ENCODE measurements at places on chromosomes 4 and X. TPM values are rescaled to one million over a fixed set of nuclear protein-coding genes. Genes with fewer than 3 reads are reported as not detected.

DNA sequence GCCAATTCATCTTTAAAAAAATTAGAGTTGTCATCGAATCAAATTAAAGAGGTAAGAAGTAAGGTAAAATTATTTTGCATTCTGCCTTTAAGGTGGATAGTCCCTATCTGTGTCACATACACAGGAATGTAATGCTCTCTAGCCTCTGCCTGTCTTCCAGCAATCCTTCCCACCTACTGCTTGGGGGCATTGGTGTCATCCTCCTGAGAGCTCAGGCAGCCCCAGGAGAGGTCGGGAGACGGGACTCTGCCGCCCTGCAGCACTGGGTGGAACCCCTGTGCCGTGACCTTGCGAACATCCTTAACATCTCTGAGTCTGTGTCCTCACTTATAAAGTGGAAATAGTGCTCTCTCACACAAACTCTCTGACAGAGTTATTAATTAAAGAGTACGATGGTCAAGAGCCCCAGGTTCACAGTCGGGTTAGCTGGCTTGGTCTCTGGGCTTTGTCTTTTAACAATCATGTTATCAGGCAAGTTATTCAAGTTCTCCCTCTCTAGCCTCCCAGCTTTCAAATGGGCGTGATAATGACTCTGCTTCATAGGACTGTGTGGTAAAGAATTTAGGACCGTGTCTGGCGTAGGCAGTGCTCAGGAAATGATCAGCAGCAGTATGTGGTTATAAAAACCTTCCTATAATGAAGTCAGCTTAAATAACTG lies 10.2 kb downstream of the TLR3 start:
- DNase-seq = no peak

GRCh38 chrX:48937054-48937907 lies 18.5 kb upstream of the PIM2 start:
- peak; percentile 37 for DNase-seq

DNA sequence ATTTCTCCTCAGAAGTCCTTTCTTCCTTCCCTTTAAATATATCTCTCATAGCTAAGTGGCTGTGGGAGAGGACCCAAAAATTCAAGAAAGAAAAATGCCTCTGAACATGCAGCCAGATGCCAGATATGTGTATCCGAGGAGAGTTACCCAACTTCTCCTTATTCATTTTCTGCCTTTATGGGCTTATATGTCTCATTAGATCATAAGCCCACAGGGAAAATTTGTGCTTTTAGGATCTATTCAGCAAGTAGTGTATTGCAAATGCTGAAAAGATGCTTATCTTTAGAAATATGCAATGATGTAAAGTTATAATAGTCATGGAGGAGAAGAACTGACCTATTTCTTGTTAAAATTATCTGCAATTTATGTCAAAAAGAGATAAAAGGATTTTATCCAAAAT lies 371.8 kb upstream of the NOCT start:
- no peak for DNase-seq

The COL4A5 gene
- 12.7 TPM for polyA plus RNA-seq

The IL1RAPL1 gene
- 0.59 TPM for polyA plus RNA-seq

- DNase-seq = no peak
Observed at GRCh38 chr4:141102367-141102766, 30.9 kb downstream of the RNF150 start.

DNA sequence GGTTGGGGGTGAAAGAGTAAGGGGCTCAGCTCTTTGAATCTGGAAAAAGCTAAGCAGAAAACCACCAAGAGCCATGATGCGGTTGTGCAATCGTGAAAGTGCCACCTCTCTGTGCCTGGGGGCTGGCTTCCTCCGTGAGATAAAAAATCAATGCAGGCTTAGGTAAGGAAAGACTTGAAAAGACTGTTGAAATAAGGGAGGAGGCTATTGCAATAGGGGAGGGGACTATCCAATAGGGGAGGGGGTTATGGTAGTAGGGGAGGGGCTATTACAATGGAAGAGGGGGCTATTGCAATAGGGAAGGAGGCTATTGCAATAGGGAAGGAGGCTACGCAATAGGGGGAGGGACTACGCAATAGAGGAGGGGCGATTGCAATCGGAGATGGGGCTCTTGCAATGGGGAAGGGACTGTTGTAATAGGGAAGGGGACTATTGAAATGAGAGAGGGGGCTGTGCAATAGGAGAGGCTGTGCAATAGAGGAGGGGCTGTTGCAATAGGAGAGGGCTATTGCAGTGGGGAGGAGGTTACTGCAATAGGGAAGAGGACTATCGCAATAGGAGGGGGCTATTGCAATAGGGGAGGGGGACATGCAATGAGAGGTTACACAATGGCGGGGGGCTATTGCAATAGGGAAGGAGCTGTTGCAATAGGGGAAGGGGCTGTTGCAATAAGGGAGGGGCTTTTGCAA lies 162.3 kb upstream of the PSAPL1 start:
- no peak for DNase-seq

The ADH7 gene
- polyA plus RNA-seq = not detected

- DNase-seq = no peak
Observed at GRCh38 chrX:101668143-101668542, 8.5 kb upstream of the ARMCX2 start.

DNA sequence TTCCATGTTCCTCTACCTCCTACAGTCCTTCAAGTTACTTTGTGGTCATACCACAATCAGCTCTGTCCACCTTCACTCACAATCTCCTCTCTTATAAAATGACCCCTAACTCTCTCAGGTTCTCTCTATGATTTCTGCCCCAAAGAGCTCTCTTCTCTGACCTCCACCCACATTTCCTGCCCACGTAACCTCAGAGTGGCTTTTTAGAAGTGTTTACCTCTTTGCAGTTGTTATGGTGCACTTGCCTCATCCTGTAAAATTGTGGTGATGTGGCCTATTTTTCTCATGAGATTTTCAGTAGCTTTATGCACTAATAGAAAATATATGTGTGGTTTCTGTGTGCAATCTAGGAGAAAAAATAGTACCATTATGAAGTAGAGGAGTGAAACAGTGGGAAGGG lies 215.8 kb downstream of the PACRGL start:
- no peak for DNase-seq

DNA sequence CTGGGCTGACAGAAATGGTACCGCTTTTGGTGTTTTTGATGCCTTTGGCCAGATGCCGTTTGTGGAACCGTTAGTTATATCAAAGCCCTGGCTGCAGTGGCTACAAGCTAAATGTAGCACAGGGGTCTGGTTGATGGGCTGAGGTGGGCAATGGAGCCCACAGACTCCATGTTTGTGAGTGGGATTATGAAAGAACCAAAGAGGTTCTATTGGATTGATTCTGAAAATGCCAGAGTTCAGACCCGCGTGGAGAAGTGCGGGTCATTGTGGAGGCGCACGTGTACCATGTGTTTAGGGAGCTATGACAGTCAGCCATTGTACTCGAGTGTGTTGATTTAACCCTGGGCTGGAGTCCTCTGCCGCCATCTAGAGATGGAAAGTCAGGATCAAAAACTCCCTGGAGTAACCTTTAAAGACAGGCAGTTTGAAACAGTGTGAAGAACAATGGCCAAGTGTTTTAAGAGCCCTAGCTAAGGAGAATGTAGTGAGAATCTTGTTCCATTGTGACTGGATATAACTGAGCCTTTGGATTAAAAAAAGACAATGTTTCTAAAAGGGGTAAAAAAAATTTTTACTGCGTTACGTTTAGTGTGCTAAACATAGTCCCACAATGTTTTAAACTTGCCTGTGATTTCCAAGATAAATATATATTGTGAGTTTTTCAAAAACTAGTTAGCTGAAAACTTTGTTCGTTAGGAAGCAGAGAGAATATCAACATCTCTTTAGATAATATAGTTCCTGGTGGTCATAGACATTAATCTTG lies 12.7 kb downstream of the ART3 start:
- no peak for DNase-seq

The RIPPLY1 gene
- polyA plus RNA-seq = 0.07 TPM

DNA sequence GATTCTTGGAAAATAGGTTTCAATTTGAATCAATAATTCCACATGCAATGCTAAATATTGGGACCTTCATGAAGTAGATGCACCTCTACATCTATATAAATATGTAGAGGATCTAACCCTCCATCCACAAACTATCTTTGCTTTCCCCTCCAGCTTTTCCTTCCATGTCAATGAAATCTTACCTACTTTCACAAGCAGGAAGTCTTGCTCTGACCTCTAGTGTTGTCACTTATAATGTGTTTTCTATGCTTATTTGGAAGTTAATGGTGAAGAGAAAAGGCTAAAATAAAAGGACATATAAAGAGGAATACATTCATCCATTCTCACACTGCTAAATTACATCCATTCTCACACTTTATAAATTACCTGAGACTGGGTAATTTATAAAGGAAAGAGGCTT lies 472.7 kb upstream of the DIAPH2 start:
- no peak for DNase-seq

DNA sequence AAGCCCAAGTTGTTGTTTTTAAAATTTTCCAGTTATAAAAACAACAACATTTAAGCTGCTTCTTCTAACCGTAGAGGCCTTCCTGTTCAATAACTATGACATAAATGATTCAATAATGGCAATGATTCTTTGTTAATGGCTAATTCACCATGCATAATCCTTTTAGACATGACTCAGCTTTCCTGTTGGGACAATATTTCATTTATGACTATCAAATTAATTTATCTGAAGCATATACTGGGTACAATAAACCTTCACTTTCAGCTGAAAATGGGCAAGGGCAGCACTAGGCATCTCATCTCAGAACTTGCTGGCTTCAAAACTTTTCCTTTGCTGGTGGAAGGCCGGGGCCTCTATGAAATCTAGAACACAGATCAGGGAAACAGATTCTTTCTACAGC lies 38.9 kb downstream of the TBC1D9 start:
- DNase-seq = no peak

The PPEF2 gene
- polyA plus RNA-seq = not detected

DNA sequence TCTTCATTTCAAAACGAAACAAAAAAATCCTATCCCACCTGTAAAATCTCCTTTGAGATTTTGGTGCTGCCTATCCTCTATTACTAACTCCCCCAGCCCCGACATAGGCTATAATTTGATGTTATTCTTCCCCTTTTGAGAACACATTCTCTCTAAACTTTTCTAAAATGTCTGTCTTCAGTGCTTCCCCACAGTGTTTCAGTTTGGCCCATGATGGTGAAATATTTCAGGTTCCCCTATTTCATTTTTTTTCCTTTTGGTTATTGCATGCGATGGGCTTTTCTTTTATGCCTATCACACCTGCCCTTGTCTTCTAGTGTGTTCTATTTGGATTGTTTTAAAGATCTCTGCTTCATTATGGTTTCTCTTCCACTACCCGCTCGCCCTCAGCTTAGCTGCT lies 14.7 kb downstream of the BCORL1 start:
- DNase-seq = no peak

- no peak for DNase-seq
Observed at GRCh38 chrX:19372547-19373331, 29.0 kb downstream of the PDHA1 start.

The TRAM1L1 gene
- polyA plus RNA-seq = 0.44 TPM

The GLUD2 gene
- 0.62 TPM for polyA plus RNA-seq

DNA sequence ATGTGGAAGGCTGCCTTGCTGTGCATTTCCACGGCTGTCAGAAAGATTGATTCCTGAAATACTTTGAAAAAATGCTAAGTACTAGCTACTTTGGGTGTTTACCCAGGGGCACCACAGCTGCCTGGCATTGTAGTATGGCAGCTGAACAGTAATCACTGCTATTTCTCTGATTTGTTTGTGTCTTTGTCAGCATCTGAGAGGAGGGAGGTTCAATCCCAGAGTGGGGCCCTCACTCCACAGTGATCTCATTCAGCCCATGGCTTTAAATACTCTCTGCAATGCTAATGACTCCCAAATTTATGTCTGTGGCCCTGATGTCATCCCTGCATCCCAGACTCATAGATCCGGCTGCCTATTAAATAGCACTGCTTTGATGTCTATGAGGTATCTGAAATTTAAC lies 575.3 kb upstream of the MAGEB2 start:
- DNase-seq = no peak

The RAB9B gene
- polyA plus RNA-seq = 4.4 TPM

Data from heart right ventricle (tissue), 16 donors.